ENCODE measurements at places on chromosomes 11 and 22. TPM values are rescaled to one million over a fixed set of nuclear protein-coding genes. Genes with fewer than 3 reads are reported as not detected.

The CD82 gene
- 129 TPM for total RNA-seq

GRCh38 chr22:22342697-22343580, 98.4 kb downstream of the VPREB1 start:
- DNase-seq, result peak; percentile 68

The LIF gene
- total RNA-seq, result 3.1 TPM

DNA sequence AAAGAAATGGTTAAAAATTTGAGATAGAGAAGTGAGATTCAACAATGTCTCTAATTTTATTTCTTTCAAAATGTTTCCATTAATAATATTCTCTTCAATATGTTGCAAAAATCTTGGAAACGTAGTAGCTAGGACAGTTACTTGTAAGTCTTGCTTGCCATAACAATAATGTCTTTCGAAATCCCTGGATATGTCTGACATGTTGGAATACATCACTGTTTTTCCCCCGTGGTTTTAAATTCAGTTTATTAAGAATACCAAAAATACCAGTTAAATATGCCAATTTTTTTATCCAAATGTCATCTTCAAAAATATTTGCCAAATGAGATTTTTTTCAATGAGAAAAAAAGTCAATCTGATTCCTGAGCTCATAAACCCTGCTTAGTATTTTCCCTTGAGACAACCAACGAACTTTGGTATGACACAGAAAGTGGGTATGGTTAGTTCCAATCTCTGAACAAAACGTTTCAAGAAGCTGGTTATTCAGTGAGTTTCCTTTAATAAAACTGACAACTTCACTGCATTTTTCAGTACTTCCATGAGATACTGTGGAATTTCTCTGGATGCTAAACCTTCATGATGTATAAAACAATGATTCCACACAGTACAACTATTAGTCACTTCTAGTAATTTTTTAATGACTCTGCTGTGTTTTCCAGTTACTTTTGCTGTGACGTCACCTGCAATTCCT, 36.7 kb upstream of the AMPD3 start:
- no peak for DNase-seq

DNA sequence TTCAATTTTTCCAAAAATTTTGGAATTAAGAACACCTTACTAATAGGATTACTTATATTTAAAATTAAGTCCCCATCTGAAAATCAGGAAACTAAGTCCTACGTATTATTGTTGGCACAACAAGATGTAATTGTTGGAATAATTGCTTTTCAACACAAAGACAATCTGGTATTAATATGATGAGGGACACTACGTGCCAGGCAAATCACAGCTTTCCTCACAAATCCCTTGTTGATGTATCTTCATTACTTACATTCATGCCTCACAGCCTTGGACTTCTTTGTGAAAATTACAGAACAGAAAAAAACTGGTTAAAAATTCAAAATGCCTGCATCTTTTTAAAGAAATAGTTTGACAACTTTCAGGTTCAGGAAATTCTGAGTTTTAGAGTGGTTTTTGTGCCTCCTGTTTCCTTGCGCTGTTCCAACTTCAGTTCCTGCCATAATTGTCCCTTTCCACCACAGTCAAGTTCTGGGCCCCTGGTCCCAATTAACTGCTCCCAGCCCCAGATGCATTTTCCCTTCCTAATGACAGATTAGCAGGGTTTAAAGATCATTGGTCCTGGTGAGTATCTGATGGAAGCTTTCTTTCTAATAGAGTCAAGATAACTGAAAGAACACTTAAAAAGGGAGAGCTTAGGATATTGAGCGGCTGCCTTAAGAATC, 23.3 kb upstream of the CCDC34 start:
- no peak for DNase-seq

DNA sequence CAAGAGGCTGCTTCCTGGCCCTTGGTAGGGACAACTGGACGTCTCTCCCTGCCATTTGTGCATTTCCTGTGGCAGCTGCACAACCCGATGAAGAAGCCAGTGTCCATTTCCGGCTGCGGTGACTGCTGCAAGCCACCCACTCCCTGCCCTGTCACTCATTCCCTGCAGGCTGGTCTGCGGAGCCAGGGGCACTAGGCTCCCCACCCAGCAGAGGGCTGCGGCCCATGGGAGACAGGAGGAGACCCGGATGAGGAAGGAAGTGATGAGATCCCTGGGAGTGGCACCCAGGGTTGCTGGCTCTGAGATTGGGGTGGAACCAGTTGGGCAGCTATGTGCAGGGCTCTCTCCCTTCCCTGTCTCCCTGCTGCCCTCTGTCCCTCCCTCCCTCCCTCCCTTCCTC, 10.0 kb upstream of the MYRF start:
- peak; percentile 79 for DNase-seq

The OR2AG1 gene
- not detected for total RNA-seq

The SYCE3 gene
- not detected for total RNA-seq

- DNase-seq, result no peak
Measured at GRCh38 chr11:85355921-85356320, 271.2 kb downstream of the DLG2 start.

- peak; percentile 42 for DNase-seq
Measured at GRCh38 chr11:2529636-2530035, 84.8 kb downstream of the KCNQ1 start.

The SPDYC gene
- not detected for total RNA-seq

The CCDC83 gene
- total RNA-seq, result not detected

The KCNQ1OT1 gene
- total RNA-seq, result 1.6 TPM

- DNase-seq, result no peak
Measured at GRCh38 chr11:121291896-121292494, 576 bp upstream of the SC5D start.

GRCh38 chr22:27867085-27867952, 51.7 kb downstream of the PITPNB start:
- no peak for DNase-seq
